ENCODE measurements at places on chromosomes 7 and 10.
A peak's percentile ranks its signal among the peaks of the same experiment; 100 is the strongest.

DNA sequence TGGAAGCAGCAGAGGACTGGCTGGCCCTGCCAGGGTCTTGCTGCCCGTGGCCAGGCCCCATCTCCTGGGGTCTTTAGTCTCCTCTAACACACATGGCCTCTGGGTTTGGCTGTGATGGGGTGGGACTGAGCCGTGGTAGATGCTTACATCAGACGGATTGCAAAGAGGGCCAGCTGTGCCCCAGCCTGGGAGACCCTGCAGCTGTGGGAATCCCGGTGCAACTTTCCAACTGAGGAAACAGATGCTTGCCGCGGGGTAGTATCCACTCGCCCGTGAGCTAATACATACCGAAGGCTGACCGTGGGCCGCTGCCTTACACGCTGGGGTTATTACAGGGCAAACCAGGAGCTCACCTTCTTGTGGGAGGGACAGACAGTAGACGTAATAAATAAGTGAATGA lies 24.1 kb upstream of the SH2B2 start:
- DNase-seq, result no peak

- no peak for DNase-seq
Observed at GRCh38 chr10:72875250-72876055, 18.1 kb upstream of the OIT3 start.

DNA sequence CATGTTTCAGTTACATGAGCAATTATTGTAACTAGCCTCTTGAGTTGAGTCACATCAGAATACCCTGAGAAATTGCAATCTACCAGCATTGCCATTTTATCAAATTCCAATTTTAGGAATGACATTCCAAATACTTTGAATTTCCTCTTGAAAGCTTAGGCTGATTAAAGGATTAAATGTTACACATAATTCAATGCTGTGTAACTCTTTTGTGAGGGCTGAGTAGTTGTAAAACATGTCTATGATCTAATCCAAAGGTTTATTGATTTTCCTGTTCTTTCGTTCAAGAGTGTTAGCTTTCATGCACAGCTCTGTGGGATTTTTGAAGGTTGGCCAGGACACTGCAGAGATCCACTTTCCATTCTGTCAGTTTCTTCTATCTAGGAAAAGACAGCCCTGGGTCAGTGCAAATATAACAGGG lies 193.1 kb downstream of the SORCS1 start:
- no peak for DNase-seq

DNA sequence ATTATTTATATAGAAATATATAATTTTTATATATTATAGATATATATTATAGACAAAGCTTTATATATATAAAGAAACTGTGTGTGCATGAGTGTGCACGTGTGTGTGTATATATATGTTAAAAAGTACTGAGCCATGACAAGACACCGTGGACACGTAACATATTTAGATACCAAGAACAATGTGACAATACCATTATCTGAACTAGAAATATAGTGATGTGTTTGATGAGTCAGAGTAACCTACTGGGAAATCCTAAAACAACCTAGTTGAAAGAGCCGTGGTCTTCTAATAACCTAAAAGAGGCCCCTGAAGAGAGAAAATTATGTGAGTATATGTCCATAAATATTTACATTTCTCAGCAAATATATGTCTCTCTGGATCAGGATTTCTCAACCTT lies 50.7 kb upstream of the ITGB8 start:
- no peak for DNase-seq

DNA sequence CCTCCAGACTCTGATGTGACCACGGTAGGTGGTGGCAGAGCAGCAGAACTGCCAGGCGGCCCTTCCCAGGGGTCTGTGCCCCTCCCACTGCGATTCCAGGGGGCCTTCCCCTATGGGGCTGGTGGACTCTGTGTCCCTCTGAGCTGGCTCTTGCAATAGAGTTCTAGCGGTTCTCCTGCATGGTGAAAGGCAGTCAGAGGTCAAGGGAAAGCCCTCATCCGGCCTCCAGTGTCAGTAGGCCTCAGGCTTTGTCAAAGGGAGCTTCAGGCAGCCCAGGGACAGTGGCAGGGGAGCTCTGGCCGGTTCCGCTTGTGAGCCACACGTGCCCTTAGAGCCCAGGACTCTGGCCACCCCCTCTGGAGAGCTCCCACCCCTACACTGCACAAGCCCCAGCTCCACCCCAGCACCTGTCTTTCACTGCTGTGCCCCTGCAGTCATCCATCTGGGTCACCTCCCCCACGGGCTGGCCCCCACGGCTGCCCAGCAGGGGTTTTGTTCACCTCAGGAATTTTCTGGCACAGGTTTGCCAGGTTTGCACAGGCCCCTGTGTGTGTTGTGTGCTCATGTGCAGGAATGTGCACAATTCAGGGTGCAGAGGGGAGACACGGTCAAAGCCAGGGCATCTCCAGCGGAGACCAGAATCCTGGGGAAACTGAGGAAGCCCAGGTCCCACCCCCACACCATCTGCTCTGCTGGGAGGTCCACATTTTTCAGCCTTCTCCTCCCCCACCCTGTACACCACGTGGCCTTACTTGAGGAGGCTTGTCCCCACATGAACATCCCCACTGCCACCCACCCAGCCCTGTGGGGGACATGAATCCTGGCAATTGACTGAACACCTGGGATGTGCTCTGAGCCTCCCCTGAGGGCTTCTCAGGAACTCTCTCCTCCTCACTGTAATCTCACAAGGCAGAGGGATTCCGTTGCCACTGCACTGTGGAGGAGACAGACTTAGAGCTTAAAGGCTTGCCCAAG lies 23.8 kb downstream of the C10orf105 start:
- no peak for DNase-seq

DNA sequence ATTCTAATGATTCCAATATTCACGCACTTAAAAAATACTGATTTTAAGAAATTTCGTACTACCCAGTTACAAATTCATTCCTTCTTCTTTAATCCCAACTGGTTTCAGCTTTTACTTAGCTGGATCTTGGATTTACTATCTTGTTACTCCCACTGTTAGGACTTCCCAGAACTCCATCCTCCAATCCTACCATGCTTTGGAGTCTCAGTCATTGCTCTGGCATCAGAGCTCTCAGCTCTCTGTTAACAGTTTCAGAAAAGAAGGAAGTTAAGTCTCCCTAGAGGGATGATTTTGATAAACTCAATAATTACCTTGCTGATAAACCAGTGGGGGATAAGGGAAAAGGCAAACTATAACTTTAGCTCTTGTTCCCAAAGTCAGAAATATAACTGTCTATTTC lies 9.5 kb downstream of the PPA1 start:
- DNase-seq, result no peak

GRCh38 chr10:22219308-22219707 lies 1.5 kb upstream of the EBLN1 start:
- no peak for DNase-seq

DNA sequence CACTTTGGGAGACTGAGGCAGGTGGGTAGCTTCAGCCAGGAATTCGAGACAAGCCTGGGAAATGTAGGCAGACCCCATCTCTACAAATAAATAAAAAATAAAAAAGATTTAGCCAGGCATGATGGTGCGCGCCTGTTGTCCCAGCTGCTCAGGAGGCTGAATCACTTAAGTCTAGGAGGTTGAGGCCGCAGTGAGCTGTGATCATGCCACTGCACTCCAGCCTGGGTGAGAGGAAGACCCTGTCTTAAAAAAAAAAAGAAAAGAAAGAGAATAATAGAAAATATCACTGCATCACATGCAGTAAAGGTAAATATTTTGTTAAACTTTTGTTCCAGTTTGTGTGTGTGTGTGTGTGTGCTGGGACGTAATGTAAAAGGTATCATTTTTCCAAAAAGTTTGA lies 3.0 kb downstream of the STRIP2 start:
- no peak for DNase-seq

DNA sequence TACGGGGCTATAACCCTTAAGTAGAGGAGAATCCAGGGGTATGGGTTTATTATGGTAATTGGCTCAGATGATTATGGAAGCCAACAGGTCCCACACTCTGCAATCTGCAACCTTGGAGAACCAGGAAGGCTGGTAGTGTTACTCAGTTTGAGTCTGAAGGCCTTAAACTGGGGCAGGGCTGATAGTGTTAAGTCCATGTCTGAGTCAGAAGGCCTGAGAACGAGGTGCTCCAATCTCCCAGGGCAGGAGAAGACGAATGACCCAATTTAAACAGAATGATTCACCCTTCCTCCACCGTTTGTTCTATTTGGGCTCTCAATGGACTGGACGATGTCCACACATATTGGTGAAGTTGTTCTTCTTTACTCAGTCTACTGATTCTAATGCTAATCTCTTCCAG lies 244.5 kb upstream of the PTER start:
- DNase-seq, result no peak

DNA sequence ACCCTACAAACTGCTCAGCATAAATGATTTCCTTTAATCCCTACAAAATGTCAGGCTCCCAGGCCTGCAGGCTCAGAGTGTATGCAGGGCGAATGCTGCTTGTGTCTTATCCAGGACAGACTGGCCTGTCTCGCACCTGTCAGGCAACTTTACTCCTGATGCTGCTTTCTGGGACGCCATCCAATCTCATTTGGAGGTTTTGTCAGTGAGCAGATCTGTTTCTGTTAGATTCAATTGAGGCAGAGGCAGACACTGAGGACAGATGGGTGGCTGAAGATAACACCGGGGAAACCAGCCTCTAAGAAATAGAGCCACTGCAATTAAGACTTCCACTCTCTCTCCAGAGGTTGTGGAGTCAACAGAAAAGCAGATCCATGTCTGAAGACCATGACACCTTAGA lies 115.6 kb downstream of the DPP6 start:
- DNase-seq, result no peak

GRCh38 chr10:73859428-73859783 lies 14.9 kb downstream of the CAMK2G start:
- DNase-seq, result no peak

DNA sequence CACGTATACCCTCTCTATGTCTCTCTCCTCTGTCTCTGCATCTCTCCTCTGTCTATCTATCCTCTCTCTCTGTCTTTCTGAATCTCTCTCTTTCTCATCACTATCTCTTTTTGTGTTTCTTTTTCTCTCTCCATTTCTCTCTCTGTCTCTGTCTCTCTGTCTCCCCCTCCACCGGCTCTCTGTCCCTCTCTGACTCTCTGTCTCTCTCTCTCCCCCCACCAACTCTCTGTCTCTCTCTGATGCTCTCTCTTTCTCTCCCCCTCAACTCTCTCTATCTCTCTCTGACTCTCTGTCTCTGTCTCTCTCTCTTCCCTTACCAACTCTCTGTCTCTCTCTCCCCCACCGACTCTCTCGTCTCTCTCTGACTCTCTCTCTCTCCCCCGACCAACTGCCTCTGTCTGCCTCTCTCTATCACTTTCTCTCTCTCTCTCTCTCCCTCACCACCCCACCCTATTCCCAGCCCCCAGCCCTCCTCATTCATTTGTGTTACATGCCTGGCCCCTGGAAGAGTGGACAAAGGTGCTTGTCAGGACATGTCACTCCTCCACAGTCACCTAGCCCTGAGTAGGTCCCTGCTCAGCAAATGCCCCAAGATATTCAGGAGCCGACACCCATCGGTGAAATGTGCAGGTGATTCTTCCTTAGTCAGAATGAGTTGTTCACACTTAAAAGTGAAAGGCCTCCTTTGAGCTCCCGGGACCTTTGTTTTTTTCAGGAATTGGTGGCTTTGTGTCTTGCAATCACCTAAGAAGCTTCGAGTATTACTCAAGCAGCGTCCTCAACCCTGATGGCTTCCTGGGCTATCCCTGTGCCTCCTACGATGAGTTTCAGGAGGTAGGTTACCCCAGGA lies 13.6 kb downstream of the PNLIPRP2 start:
- DNase-seq, result no peak

DNA sequence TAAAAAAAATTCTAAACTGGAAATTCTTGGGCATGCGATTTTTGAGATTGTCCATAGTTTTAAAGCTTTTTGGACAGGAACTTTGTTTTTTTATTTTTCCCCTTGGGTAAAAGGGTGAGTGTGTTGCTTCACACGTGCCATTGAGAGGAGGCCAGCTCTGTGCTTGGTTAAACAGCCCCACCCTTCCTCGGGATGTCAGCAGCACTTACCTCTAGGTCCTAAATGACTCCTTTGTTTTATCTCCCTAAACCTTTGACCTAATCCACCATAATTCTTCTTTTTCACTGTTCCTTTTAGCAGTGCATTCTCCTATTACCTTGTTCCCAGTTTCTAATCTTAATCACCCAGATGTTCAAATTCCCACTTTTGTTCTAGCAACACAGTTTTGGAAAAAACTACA lies 83.5 kb downstream of the SEMA3D start:
- no peak for DNase-seq

GRCh38 chr7:116521046-116521664 lies 3.7 kb upstream of the CAV1 start:
- DNase-seq, result no peak

DNA sequence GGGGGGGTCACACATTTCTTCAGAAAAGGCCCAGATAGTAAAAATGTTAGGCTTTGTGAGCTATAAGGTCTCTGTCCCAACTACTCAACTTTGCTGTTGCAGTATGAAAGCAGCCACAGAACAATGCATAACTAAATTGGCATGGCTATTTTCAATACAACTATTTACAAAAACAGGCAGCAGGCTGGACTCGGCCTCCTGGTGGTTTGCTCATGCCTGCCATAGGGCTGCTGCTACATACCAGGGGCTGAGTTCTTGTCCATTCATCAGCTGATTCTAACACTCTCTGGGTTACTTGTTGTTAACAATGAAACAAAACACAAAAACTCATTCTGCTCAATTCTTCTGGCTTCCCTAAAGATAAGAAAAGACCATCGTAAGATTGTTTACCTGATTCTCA lies 109.4 kb upstream of the ADAM12 start:
- DNase-seq, result no peak

DNA sequence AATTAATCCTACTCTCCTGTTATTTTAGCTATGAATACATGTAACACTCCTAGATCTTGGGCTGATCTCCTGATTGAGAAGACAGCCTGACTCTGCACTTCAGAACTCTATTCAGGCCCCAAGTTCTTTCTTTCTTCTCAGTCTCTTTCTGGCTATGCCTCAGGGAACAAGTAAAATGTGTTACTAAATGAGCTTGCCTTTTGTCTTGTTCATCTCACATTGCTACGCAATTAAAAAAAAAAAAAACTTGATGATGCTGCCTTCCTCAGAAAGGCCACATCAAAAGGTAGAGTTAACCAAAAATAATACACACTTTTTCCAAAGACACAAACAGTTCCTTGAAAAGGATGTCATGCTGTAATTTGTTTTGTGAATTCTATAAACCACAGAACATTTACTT lies 258.1 kb downstream of the TWIST1 start:
- no peak for DNase-seq

- peak; percentile 73 for DNase-seq
Observed at GRCh38 chr7:149791-150636, 42.4 kb upstream of the FAM20C start.

- DNase-seq, result no peak
Observed at GRCh38 chr10:46272863-46273415, 13.9 kb upstream of the ANTXRL start.

- DNase-seq, result peak; percentile 36
Observed at GRCh38 chr7:30963842-30964241, at the start of gene GHRHR. GHRHR (plus strand) TSS chr7:30963953; CDS start chr7:30964069, 116 bp downstream.

DNA sequence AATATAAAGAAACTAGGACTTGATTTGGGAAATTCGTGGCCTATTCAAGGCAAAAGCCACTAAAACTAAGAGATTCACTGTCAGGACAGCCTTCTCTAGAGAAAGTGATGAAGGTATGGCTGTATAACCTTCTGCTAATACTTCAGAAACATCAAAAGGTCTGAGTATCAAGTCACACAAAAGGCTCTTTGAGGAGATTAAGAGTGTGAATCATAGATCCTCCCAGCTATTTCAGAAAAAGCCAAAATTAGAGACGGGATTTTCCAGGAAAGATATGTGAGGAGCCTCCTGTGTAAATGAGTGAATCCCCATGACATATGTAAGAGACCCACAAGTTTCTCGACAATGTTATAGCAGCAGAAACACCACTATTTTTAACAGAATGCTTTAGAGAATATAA lies 56.2 kb downstream of the UBE3C start:
- no peak for DNase-seq
